ENCODE measurements at places on chromosomes 3 and 15. TPM values are rescaled to one million over a fixed set of nuclear protein-coding genes. Genes with fewer than 3 reads are reported as not detected.

CAMKV gene
- 0.55 TPM for polyA plus RNA-seq

TRPC1 gene
- polyA plus RNA-seq = 8.3 TPM

MYL3 gene
- 236 TPM for polyA plus RNA-seq

TLR9 gene
- 0.33 TPM for polyA plus RNA-seq

FBXO40 gene
- polyA plus RNA-seq = 2.3 TPM

CCDC191 gene
- polyA plus RNA-seq = 2.9 TPM

GRCh38 chr3:7249493-7250076 lies 388.7 kb downstream of the GRM7 start:
- no peak for DNase-seq

- no peak for DNase-seq
Measured at GRCh38 chr3:87201727-87202126, 25.4 kb upstream of the CHMP2B start.

- peak; percentile 10 for DNase-seq
Measured at GRCh38 chr3:161371441-161372320, at the start of gene SPTSSB. Gene SPTSSB (minus strand): TSS chr3:161371517. CDS start chr3:161346323, 25,194 bp downstream.

DNA sequence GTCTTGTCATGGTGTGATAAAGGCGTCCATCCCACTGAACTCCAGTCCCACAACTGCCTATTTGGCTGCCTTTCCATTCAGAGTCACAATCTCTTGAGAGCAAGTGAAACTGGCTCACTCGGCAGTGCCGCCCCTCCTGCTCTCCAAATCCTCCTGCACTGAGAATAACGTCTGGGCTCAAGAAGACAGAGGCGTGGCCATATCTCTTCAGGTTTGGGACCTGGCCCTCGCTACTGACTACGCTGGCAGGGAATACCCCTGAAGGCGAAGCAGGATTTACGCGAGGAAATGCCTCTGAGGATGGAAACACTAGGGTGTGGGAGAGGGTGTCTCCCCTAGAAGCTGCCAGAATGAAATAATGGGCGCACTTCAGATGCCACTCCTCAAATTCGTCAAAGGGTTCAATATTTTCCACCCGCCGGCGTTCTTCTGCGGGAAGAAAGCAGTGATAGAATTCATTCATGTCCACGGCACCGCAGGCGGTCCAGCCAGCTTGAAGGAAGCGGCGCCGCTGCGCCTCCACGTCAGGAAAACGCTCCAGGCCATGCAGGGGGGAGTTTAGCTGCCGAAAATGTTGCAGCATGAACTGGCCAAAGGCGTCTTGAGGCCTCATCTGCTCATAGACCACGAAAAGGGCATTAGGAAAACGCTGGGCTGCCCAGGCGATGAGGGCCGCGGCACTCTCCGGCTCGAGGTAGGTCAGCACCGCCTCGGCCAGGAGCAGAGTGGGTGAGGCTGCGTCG lies 985 bp downstream of the LCMT2 start:
- peak; percentile 9 for DNase-seq

- no peak for DNase-seq
Measured at GRCh38 chr3:11604139-11604892, 39.4 kb downstream of the VGLL4 start.

DNA sequence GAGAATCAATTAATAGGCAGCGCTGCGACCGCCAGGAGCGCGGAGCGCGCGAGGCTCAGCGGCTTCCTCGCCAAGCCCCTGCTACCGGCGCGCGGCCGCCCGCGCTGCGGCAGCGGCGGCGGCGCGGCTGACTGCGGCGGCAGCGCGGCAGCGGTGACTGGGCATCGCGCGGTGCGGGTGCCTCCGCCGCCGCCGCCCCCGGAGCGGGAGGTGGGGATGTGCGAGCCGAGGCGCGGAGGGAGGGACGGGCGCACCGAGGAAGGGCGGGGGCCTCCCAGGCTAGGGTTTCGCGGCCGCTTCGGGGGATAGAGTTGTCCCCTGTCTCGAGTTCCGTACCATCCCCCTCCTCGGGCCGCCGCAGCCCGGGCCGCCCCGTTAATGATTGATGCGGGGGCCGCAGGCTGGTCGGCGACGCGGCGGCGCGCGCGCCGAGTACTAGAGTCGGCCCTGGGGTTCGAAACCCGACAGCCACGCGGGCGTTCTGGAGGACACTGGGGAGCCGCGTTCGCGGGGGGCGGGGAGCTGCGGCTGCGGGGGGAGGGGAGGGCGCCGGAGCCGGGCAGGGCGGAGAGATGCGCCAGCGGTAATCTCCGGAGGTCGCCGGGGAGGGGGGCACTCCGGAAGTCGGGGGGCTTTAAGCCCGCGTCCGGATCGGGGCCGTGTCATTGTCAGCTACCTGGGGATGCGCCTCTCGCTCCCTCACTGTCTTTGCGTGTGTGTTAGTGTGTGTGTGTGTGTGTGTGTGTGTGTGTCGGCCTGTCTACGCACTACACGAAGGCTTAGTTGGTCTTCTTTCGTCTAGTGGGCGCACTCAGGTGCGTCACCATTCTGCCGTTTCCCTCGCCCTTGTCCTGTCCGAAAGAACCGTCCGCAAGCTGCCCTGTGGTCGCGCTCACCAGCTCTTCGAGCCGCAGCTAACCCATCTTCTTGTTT lies at the start of gene PAQR9:
PAQR9 (minus strand) TSS at position 159 of the 933 bp plus-strand sequence. CDS start 338 bp downstream, outside the sequence.
- peak; percentile 53 for DNase-seq

GRCh38 chr15:34693053-34693744 lies 61.6 kb downstream of the GJD2 start:
- DNase-seq = no peak

DNA sequence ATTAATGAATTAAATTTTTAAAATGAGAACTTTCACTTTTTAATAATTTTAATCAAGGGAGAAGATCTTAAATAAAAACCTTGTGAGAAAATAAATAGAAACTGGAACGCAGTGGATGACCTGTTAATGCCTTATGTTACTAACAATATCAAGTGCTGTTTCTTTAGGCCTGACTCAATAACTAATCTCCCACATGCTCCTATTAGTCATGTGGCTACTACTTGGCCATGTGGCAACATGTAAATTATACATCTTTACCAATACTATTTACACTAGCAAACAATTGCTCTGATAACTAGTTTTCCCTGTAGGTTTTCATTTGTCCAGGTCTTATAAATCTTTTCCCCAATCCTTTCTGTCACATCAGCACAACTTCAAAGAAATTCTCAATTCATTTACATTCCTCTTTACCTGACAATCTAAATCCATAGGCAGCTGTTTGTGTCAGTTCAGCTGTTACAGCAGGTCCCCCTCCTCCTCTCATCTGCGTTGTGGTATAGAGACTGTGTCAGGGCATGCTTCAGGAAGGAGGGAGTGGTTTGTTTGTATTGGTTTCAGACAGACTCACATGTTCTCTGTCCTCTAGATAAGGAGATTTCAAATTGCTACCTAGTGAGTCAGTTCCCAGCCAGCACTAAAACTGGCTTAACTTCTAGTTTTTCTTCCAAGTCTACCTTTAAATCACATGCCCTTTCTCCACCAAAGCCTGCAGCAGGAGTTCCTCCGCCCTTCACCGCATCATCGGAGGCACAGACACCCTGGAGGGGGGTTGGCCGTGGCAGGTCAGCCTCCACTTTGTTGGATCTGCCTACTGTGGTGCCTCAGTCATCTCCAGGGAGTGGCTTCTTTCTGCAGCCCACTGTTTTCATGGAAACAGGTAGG lies 11.3 kb upstream of the C3orf52 start:
- no peak for DNase-seq

DNA sequence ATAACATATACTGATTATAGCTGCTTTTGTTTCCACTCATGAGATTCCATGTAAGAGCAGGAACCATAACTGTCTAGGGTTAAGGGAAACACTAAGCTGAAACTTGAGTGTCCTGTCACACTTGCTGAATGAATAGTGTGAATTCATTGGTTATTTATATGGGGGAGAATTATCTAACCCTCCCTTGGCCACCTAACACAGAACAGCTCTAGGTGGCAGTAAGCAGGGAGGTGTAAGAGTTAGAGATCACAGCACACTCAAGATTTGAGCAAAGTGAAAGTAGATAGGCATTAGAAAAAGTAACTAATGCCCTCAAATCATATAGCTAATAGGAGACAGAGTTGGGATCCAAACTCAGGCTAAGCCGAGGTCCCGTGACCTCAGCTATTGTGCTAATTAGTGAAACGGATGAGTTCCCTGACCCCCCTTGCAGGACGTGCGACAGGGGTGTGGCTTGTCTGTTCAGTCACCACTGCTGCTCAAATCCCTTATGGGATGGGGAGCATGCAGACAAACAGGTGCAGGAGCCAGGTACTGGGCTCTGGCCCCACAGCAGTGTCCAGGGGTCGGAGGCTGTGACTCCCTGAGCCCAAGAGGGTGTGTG lies 27.7 kb upstream of the ANO10 start:
- no peak for DNase-seq

- DNase-seq = no peak
Measured at GRCh38 chr3:17183951-17184550, 299.3 kb downstream of the PLCL2 start.

- no peak for DNase-seq
Measured at GRCh38 chr15:68606375-68606774, 27.6 kb downstream of the CORO2B start.

- DNase-seq = peak; percentile 37
Measured at GRCh38 chr3:151468284-151468917, 7.5 kb upstream of the IGSF10 start.

DNA sequence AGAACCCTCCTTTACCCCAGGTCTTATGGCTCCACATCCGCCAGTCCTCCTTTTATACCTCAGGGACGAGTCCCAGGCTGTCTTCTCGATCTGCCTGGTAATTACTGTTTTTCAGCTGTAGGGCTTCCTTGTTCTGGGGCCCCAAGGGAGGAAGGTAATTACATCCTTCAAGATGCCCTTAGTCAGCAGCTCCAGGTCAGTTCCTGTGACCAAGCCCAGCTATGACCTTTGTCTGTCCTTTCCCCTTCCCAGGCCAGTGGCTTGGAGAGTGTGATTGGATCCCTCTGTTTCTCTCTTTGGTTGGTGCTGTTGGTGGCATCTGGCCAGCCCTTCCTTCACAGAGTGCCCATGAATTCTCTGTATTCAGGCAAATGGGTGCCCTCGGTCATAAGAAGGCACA lies 92.6 kb downstream of the AAGAB start:
- DNase-seq = no peak

DNA sequence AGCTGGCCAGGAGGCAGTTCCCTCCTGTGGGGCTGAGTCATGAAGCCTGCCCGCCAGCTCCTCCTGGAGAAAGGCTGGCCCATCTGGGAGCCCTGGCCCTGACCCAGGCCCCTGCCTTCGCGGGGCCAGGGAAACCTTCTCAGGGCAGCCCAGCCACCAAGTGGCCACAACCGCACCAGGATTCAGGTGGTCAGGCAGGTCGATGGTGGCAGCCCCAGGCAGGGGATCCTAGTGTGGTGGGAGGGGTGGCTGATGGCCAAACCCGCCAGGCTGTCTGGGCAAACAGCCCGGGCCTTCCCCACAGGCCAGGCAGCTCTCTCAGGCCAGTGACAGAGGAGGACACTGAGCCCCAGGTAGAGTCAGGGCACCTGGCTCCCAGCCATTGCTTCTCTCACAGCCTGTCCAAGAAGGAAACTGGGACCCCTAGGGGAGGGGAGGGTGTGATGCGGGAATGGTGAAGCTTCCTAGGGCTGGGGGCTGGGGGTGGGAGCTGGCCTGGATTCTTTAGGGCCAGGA lies 1.2 kb downstream of the TWF2 start:
- peak; percentile 51 for DNase-seq

- no peak for DNase-seq
Measured at GRCh38 chr15:91807122-91807521, 46.4 kb upstream of the SLCO3A1 start.

- DNase-seq = no peak
Measured at GRCh38 chr15:73386886-73387506, 18.2 kb upstream of the HCN4 start.

All from muscle of back (tissue), 13 donors.